KBM-7 (cell line): ENCODE measurements at places on chromosomes 7 and 10.

GRCh38 chr10:2703953-2704352, 363.4 kb upstream of the PFKP start:
- DNase-seq: no peak

DNA sequence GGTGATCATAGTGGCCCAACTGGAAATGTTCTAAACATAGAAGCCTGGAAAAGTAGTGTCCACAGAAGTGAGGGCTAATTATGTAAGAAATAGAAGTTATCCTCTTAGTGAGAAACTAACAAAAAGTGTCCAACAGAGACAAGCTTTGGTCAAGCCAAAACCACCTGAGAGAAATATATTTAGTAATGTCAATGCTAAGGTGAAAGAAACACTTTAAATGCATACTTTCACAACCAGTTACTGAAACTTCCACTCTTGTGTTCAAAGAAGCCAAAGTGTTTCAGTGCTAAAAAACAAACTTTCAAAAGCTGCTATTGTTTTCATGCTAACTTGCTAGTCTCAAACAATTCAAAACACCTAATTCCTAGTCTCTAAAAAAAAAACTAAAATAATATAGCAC, 18.1 kb downstream of the RAB11FIP2 start:
- DNase-seq: no peak

GRCh38 chr10:99874341-99875085, 92.1 kb downstream of the ABCC2 start:
- no peak for DNase-seq

- DNase-seq: no peak
These were observed 242.6 kb downstream of the CNTNAP2 start for GRCh38 chr7:146359176-146359575.

GRCh38 chr10:119267384-119267783, 60.0 kb downstream of the GRK5 start:
- no peak for DNase-seq

DNA sequence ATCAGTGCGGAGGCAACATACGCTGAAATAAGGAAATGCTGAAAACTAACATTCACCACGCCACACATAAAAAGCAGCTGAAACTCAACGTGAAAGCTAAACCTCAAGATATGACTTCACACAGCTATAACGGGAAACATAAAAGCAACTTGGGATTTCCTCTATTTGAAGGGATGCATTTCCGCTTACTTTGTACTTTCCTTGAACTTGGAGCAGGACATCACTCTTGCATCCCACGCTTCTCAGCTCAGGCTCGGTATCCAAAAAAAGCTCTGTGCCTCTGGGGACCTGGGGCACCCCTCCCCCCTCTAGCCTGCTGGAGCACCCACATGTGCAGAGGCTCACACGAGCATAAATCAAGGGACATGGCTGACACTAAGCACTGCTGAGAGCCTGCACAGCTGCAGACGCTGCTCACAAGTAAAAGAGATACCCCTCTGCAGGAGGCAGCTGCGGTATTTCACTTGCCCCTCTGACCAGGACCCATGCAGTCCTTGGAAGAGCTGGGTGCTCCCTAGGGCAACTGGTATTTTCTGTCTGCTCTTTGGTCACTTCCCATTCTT, 34.2 kb downstream of the PARD3 start:
- peak; percentile 64 for DNase-seq

- DNase-seq: no peak
These were observed 6.3 kb downstream of the PRF1 start for GRCh38 chr10:70596110-70596798.

- peak; percentile 50 for DNase-seq
These were observed 155.6 kb downstream of the TAX1BP1 start for GRCh38 chr7:27895551-27895950.

- DNase-seq: peak; percentile 23
These were observed 2.1 kb downstream of the FAM20C start for GRCh38 chr7:194252-195009.

- DNase-seq: no peak
These were observed 11.8 kb upstream of the COBL start for GRCh38 chr7:51328351-51328801.

GRCh38 chr7:69966766-69967591, 368.7 kb downstream of the AUTS2 start:
- DNase-seq: no peak

DNA sequence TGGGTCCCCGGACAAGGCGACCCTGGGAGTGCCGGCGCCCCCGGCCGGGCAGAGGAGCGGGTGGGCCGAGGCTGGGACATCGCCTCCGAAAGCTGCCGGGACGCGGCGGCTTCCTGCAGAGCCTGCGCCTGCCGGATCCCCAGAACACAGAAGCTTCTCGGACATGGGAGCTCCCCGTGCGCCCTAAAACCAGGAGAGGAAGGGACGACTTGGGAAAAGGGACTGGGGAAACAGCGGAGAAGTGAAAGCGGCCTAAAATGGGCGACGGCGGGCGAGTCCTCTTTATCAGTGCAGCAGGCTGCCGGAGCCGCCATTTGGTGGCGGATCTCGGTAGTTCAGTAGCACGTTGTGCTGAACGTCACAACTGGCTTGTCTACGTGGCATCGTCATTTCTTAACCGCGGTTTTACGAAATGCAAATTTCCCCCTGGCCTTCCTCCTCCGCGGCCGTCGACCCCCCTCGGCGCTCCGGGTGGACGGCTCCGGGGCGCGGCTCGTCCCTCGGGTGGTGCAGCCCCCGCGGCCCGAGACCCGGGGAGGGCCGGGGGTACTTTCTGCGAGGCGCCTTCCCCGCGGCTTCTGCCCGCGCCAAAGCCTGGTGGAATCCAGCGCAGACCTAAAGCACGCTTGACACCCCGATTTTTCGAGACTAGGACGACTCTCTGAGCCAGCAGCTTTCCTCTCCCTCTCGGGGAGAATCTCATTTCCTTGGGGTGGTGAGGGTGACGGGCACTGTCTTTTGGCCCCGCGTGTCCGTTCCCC, 9.9 kb upstream of the SPAG6 start:
- no peak for DNase-seq

- no peak for DNase-seq
These were observed 61.2 kb upstream of the YAE1 start for GRCh38 chr7:39504963-39505362.

DNA sequence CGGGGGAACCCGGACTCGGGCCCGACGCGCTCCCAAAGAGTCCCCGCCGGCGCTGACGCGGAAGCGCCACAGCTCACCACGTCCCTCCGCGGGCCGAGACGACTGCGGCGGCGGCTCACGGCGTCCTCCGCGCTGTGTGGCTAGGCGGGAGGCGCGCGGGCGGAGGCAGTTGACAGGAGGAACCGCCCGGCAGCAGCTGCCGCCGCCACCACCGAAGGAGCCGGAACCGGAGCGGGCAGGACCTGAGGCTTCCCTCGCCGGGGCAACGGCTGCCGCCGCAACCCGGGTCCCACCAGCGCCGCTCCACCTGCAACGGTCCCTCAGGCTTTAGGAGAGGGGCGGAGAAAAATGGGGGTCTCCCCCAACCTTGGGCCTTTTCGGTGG, 334 bp downstream of the ZNF800 start:
- DNase-seq: no peak

- no peak for DNase-seq
These were observed 59.2 kb downstream of the CHCHD3 start for GRCh38 chr7:133022661-133023060.

DNA sequence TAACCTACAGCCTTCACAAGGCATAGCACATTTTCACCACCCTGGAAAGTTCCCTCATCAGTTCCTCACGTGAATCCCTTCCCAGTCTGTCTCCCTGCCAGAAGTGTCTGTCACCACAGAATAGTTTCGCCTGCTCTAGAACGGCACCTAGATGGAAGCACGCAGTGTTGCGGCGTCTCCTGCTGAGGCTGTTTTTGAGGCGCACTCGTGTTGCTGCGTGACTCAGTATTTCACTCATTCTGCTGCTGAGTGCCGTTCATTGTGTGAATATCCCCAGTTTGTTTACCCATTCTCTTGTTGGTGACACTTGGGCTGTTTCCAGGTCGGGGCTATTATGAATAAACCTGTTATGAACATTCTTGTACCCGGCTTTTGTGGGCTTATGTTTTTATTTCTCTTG, 12.8 kb downstream of the NOS3 start:
- no peak for DNase-seq

DNA sequence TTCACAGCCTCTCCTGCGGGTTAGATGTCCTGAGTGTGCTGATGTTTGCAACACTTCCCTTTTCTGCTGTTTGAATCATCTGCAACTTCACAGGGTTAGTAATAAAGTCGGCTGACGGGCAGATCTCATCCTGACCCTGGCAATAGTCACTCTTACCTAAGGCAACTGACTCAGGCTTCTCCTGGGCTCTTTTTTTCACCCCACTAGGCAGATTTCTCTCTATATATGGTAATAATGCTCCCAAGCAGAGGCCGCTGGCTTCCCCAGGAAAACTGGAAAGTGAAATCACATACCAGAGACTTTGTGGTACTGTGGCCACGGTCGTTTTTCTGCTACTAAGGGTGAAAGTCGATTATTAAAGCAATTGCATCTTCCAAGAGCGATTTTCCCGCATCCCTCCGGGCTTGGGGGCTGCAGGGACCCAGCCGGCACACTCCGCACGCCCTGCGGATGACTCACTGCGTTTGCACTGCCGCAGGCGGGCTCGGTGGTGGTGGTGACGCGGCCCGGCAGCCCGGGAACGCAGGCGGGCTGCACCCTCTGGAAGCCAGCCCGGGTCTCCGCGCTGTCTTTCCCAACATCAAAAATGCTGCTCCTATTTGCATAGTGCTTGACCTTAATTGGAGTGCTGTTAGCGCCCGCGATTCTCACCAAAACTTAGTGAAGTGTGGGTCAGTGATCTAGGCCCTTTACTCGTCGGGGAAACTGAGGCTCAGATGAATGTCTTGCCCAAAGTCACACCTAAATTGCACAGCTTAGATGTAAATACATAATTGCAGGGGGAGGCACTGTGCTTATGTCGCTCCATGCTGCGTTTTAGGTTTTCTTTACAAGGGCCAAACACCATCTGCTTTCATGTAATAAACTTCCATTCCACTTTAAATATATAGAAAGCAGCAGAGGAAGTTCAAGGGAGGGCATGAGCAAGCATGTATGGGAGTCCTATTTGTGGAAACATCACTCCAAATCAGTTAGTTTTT, 47.6 kb upstream of the ITGB1 start:
- DNase-seq: peak; percentile 77

GRCh38 chr7:133625046-133625445, 372.2 kb downstream of the EXOC4 start:
- DNase-seq: no peak

GRCh38 chr7:133320891-133321290, 68.0 kb downstream of the EXOC4 start:
- DNase-seq: no peak

GRCh38 chr10:83075016-83075814, 1064.1 kb upstream of the GHITM start:
- DNase-seq: no peak

GRCh38 chr10:19043431-19043830, 5.2 kb upstream of the MALRD1 start:
- DNase-seq: no peak

DNA sequence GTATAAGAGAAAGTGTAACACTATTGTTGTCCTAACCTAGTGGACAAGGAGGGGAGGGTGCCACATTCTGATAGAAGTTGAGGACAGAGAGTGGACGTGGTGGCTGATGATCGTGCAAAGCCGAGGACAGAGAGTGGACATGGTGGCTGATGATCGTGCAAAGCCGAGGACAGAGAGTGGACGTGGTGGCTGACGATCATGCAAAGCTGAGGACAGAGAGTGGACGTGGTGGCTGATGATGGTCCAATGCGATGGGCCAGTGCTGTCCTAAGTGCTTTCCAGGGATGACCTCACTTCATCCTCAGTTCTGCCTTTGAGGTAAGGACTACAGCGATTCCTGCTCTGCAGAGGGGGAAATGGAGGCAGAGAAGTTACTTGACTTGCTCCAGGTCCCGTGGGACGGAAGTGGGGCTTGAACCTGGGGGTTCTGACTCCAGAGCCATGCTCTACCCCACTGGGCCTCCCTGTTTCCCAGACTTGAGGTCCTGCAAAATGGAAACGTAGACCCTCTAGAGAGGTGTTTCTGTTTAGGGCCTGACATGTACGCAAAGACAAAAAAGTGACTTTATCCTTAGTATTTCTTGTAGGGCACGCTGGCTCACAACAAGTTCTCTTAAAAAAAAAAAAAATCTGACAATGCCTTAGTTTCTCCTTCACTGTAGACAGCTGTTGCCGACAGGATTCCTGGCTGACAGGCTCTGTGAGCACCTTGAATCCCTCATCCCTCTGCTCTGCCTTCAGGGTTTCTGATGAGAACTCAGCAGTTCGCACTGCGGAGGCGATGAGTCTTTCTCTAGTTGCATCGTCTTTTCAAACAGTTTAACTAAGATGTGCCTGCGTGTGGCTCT, 20.3 kb upstream of the NCAPG2 start:
- no peak for DNase-seq
